ENCODE measurements at places on chromosomes 11 and 22.
A peak's percentile ranks its signal among the peaks of the same experiment; 100 is the strongest.

- DNase-seq, result no peak
Observed at GRCh38 chr11:75858613-75859012, 43.6 kb downstream of the UVRAG start.

- DNase-seq, result peak; percentile 15
Observed at GRCh38 chr11:36261094-36261493, 28.1 kb downstream of the COMMD9 start.

DNA sequence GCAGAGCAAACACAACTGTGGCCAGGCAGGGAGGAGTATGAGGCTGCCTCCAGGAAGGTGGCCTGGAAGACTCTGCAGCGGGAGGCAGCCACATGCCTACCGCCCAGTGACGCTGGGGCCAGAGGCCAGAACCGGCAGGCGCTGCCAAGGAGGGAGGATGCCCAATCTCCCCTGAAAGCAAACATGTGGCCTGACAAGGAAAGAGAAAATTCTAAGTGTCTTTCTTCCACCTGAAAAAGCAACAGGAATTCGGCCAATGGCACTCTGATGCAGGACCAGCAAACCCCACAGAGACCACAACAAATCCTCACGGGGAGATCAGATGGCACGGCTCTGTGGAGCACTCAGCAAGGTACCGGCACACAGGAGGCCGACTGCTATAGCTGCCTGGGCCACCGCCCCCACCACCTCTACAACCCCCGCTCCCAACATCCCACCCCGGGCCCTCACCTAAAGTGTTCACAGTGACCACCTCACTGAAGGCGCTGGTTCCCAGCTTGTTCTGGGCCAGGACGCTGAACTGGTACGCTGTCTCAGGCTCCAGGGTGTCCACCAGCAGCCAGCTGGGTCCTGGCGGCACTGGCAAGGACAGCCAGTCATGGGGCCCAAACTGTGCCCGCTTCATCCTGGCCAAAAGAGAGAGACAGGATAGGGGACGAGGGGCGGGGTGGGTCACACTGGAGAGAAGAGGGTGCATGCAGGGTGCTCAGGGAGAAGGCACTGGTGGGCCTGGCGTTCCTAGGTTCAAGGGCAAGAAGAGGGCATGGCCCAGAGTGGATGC is 30.1 kb downstream of the IGSF9B start:
- DNase-seq, result no peak

DNA sequence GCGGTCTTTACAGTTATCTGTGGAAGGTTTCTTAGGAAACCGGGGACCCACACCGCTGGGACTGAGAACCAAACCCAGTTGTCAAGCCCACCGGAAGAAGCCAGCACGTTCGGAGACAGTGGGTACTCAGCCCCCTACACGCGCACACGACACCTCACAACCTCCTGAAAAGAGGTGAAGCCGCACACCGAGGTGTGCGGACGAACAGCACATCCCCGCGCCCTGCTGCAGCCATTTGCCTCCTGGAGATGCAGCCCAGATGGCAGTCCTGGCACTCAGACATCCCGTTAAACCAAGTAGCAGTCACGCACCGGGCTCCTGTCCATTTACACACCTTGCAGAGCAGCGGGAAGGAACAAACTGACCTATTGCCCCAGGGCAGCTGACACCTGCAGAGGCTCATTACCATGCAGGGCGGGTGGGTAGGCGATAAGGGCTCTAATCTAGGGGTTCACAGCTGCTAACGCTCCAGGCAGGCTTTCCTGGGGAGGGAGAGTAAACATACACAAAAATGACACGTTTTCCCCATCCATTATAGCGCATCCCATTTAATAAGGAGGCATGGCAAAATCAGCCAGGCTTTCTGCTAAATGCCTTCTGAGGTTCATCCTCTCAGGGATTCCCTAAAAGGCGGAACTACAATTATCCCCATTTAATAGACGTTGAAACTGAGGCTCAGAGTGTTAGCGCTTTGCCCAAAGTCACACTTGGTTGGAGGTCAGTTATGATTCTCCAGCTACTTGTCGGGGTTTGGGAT is 864 bp upstream of the EHBP1L1 start:
- peak; percentile 57 for DNase-seq

DNA sequence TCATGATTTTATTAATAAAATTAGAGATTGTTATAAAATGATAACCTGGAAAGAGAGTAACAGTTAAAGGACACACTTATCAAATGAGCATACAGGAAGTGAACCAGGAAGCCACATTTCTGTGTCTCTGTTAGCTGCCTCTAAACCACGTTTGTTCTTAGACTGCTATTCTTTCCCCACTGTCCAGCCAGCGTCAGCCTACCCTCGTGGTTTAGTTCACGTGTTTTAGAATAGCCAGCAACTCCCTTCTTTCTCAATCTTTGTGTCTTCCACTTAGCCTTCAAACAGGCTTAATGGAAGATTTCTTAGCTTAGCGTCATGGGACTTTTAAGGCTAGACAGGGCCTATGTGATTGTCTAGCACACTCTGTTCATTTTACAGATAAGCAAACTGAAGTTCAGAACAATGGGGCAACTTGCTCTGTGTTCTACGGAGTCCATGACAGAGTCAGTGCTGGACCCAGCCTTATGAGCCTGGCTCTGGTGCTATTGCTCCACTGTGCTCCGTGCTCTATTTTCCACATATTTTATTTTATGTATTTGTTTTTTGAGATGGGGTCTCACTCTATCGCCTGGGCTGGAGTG is 27.2 kb downstream of the GRAMD1B start:
- DNase-seq, result no peak

- peak; percentile 38 for DNase-seq
Observed at GRCh38 chr11:1204381-1205101, 18.3 kb upstream of the MUC5B start.

DNA sequence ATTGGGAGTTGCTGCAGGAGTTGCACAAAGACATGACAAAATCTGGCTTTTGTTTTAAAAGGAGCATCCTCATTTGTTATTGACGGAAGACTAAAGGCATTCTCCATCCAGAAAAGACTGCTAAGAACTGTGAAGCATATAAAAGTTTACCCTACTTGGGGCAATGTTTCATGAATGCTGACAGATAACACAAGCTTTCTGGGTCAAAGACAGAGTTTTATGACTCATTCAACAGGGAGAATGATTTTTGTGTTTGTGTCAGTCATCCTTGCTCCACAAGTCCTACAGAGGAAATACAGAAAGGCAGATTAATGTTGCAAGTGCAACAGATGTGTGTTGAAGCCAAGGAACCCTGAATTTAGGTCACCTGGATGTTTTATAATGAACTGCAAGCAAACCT is 2.5 kb downstream of the GLYATL1 start:
- DNase-seq, result no peak

GRCh38 chr11:103220133-103220532 is 110.9 kb downstream of the DYNC2H1 start:
- no peak for DNase-seq

GRCh38 chr11:10558288-10558687 is 10.2 kb downstream of the LYVE1 start:
- no peak for DNase-seq

GRCh38 chr11:12680246-12680939 is 6.2 kb downstream of the TEAD1 start:
- no peak for DNase-seq

DNA sequence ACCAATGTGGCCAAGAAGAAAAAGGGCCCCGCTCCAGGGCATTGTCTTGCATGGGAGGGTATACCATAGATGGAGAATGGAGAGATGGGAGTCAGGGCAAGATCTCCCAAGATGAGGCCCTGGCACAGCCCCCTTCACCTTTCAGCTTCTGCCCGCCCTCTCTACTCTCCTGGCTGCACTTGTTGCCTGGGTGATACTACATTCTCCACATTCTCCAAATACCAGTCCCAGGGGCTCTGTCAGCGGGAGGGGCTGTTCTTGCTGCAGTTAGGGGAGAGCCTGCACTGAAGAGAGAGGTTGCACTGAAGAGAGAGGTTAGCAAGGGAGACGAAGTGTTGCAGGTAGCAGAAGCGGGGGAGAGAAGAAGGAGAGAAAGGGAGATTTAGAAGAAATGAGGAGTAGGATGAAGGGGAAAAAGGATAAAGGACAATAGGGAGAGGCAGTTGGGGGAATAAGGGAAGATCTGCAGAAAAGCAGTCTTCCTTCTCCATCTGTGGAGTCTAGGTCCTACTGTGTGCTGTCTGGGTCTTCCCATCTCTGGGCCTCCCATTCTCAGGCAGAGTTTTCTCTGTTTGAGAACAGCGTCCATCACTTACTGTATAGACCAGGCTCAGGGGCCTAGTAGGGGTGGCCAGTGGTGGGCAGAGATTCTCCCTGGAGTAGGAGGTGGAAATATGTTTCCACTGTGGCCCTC is 8.0 kb downstream of the PHLDB1 start:
- no peak for DNase-seq

DNA sequence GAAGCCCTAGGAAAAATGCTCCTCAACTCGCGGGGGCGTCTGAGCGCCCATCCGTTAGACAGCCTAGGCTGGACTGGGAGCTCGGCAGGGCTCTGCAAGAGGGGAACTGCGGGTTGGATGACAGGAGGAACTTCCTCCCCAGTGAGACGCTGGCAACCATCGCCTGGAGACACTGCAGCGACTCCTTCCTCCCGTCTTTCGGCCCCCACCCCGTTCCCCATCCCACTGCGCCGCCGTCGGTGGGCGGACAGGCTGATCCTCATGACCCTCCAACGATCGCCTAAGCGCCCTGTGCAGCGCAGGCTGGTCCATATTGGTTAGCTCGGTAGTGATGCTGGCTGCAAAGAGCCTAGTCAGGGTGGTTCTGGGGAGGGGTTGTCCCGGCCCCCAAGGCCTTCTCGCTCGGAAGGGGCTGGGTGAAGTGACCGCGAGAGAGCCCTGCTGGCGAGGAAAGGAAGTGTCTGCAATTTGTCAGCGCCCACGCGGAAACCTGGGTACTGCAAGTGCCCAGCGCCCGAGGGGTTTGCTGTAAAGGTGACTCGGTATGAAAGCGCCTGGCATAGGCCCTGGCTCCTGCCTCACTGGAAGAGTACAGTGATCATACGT is 638 bp downstream of the NRGN start:
- DNase-seq, result no peak

DNA sequence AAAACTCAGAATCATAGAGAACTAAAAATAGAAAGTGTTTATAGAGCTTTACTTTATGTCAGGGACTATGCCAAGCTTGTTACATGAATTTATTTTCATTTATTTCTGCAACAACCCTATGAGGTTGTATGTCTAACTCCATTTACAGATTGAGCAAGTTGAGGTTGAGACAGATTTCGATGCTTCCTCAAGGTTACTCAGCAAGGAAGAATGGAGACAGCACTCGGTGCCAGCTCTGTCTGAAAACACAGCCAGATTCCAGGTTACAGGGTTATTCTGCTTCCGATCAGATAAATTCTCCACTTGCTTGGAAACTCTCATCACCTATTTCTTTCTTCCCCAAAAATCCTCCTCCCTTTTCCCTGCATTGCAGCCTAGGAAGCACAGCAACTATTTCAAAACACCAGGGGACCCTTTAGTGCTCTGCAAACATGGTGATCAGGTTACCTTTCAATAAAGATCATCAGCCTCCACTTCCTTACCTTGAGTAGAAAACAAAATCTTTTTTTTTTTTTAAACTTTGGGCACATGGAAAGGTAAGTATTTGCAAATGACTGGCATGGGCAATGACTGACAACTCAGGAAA is 7.0 kb downstream of the MMP3 start:
- no peak for DNase-seq

DNA sequence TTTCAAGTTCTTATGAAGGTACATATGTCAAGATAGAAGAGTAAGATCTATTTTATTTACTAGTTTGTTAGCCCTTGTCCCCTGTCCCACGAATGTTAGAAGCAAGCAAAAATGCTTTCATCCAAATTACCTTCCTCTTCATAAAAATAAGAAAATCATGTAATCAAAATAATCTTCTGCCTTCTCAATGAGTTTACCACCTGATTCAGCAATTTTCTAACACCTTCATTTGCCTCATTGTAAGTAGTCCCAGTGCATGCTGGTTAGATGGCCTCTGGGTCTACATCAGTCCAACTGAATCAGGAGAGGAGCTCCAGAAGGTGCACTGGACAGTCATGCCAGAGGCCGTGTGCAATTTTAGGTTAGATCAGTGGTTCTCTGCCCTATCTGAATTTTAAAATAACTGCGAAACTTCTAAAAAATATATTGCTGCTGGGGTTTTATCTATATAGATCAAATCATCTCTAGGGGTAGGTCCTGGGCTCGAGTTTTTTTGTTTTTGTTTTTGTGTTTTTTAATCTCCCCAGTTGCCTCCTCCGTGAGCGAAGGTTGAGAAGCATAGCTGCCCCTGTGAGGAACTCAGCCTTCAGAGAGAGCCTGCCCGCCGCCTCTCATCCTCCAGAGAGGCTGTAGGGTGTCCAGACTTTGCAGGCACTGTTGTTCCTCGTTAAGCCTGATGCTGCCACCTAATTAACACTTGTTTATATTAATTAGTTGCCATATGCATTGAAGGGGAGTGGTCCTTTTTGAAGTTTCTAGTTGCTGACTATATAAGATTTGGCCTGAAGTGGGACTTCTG is 32.2 kb downstream of the C22orf31 start:
- DNase-seq, result no peak

DNA sequence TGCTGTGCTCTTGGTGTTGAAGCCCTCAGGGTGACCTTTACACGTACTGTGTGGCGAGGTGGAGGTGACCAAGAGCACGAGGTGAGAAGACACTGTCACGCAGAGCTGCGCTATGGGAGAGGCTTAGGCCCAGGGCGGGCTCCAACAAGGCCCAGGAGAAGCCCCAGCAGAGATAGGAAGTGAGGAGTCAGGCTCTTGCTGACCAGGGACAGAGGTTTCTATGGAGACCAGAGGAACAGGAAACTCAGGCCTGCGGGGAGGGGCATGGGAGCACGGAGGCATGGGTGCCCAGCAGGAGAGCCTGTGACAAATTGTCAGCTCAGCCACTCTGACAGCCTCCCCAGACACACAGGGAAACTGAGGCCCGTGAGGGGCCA is 15.8 kb downstream of the DGKZ start:
- DNase-seq, result no peak

DNA sequence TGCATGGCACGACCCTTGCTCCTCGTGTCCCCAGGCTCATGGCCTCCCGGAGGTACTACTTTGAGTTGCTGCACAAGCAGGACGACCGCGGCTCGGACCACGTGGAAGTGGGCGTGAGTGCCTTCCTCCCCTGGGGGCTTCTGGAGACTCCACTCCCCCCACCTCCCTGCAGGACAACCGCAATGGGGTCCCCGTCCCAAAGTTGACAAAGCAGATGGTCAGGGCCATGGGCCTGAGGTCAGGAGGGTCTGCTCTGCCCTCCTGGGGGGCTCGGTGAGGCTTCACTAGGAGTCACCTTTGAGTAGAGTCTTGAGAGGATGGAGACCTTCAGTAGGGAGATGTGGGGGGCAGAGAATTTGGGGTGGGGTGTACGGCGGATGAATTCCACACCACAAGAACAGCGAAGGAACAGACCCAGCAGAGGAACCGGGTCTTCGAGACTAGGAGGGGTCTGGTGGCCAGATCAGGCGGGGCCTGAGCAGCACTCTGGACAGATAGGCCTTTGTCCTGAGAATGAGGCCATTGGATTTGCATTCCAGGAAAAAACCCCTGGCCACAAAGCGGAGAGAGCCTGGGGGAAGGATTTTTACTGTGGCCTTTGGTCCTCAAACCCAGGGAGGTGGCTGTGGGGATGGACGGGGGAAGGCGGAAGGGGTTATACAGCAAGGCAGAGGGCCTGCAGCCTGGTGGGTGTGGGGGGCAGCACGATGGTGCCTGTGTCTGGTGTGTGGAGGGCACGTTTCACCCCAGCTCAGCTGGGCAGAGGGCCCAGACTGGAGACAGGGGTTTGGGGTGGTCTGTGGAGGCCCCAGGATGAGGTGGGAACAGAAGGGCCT is 4.6 kb downstream of the B4GALNT4 start:
- DNase-seq, result no peak

GRCh38 chr11:24375931-24376330 is 120.9 kb upstream of the LUZP2 start:
- DNase-seq, result no peak

- peak; percentile 73 for DNase-seq
Observed at GRCh38 chr22:43884600-43885318, 7.1 kb downstream of the PNPLA5 start.
